Immature natural killer cell (primary cell): ENCODE measurements at places on chromosomes 5 and 9. TPM values are rescaled to one million over a fixed set of nuclear protein-coding genes. Genes with fewer than 3 reads are reported as not detected.

SH3GL2 gene
- not detected for polyA plus RNA-seq

CTSV gene
- polyA plus RNA-seq: 0.26 TPM

DNA sequence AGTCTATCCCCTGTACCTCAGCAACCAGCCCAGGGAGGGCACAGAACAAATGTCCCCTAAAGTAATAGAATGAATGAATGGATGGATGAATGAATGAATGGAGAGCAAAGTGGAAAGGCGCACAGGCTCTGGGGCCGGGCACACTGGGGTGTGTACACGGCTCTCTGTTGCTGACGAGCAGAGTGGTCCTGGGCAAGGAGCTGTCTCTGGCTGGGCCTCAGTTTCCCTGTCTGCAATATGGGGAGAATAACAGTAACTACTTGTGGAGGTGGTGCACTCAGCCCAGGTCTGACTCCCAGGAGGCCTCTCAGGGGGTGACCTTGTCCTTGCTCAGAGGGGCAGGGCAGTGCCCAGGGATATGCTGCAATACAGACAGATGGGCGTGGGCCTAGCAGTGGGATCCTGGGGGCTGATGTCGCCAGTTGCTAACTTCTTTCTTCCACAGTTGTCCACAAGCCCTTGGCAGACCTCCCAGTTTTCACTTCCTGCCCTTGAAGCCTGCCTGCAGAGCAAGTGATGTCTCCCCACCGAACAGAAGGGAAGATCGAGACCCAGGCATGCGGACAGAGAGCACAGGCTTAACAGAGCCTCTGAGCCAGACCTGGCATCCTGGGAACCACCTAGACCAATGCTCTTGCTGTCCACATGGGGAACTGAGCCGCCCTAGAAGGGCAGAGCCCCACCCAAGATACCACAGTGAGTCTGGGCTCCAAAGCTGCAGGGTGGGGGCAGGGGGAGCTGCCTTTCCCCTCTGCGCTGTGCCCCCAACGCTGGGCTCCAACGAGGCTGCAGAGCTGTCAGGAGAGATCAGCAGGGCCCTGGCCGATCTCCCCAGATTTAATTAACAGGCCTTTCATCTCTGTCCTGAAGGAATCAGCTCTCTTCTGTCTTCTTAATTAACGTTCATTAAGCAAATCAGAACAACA is 13.6 kb upstream of the LAMC3 start:
- DNase-seq: no peak

DNA sequence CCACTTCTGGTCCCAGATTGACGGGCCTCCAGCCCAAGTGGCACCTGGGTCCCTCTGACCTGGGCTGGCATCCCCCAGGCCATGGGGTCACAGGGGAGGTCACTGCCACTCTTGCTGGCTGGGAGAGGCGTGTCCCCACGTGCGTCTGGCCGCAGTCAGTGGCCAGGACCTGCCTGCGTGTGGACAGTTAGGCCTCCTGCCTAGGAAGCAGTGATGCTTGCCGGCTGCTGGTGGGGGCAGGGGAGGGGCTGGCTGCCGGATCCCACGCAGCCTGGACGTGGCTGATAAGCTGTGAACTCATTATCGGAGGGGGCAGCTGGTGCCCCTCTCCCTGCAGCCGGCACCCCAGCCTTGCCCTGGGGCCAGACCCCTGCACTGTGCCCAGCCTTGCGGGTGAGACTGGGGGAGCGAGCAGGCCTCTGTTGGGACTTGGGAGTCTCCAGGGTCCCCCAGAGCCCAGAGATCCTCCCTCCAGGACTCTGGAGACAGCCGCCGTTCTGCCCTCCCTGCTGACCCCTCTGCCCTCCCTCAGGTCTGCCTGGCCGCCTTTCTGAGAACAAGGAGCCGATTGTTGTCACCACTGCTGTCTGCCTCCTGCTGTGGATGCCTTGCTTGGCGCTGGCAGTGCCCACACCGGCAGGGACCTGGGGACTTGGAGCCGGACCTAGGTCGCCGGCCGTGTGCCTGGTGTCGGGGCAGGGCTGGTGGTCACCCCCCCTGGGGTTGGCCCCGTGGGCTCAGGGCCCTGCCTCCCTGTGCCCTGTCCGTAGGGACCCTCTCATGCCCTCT is 12.3 kb downstream of the RXRA start:
- DNase-seq: no peak

GRCh38 chr9:100619665-100620064 is 41.8 kb downstream of the CAVIN4 start:
- DNase-seq: no peak

DNA sequence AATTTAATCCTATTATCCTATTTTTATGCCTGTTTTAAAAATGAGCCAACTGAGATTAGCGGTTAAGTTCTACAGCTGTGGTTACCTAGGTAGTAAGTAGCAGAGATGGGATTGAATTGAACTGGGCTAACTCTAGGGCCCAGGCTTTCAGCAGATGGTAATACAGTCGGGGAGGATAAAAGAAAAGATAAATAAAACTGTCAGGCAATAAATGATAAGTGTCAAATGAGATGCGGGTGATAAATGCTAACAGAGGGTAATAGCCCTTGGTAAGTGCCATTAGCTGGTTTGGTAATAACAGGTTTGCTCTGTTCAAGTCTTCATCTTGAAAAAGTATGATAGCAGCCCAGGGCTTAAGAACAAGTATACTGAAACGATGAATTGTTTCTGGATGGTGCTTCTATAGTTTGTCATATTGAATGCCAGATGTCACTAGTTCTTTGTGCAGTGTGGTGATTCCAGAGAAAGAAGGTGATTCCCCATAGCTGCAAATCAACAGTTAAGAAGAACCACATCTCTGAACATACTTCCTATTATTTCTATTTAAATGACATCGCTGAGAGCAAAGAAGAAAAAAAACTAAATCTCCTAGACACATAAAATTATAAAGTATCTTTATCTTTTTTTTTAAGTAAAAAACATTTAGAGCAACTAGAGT is 360.8 kb upstream of the PANK3 start:
- DNase-seq: no peak

GRCh38 chr9:16726718-16727451 is 143.6 kb downstream of the BNC2 start:
- no peak for DNase-seq
